ENCODE measurements at places on chromosomes 16 and 17.

GRCh38 chr17:5821803-5822202 is 237.5 kb upstream of the NLRP1 start:
- no peak for DNase-seq

- no peak for DNase-seq
These were observed 8.6 kb downstream of the DNAAF1 start for GRCh38 chr16:84153660-84154214.

DNA sequence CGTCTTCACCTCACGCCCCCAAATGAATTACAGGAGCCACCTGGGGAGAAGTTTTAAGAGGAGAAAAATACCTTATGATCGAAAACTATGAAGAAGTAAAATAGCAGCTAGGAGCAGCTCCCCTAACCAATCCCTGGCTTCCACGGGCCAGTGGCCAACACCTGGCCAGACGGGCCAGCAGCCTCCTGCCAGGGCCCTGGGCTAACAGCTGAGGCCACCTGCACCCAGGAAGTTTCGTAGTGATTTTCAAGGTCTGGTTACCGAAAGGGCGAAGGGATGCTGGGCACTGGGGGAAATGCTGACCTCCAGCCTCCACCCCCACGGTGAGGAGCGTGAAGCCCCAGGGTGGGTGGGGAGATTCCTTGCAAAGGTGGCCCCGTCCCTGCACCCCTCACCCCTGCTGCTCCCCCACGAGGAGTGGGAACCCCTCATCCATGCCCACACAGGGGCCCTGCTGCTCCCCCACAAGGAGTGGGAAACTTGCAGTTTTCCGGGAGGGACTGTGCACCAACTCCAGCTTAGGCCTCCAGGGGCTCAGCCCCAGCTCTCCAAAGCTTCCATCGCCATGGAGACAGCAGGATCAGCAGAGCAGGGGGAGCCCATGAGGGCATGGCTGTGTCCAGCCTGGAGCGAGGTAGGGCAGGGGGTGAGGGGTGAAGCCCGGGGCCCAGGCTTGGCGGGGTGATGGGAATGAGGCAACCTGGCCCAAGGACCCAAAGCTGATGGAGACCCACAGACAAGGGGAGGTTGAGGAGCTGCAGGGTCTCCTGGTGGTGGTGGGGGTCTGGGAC is 31.9 kb upstream of the ACSF3 start:
- DNase-seq, result no peak

DNA sequence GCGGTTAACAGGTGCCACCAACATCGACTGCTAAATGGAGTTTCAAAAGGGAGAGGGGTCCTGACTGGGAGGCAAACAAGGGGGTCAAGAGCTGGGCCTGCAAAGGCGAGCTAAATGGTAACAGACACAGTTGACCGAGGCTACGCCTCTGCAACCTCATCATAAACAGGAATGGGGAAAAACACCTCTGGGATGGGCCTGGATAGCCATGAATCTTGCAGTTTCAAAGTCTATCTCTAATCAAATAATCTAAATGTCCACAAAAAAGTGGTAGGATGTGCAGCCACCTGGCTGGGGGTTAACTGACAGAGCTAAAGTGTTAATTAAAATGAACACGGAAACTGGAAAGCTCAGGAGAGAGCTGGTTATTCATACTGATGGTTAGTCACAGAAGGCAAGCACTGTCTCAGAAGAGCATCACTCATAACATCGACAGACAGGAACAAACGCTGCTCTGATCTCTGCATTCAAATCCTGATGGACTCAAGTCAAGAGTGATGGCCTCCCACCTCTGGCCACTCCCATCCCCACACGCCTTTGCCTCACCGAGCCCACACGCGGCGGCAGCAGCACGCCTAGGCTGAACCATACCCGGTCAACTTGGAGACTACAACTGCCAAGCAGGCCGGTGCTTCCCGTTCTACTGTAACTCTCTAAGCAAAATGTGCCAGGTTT is 56.3 kb downstream of the CREBBP start:
- DNase-seq, result no peak

DNA sequence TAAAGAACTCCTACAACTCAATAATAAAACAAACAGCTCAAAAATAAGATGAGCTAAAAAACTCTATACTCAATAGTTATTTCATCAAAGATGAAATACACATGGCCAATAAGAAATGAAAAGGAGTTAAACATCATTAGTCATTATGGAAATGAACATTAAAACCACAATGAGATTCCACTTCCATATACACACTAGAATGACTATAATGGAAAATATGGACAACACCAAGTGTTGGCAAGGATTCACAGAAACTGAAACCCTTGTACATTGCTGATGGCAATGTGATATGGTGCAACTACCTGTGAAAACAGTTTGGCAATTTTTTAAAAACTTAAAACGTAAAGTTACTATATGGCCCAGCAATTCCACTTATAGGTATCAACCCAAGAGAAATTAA is 91.4 kb downstream of the GRIN2A start:
- DNase-seq, result no peak

DNA sequence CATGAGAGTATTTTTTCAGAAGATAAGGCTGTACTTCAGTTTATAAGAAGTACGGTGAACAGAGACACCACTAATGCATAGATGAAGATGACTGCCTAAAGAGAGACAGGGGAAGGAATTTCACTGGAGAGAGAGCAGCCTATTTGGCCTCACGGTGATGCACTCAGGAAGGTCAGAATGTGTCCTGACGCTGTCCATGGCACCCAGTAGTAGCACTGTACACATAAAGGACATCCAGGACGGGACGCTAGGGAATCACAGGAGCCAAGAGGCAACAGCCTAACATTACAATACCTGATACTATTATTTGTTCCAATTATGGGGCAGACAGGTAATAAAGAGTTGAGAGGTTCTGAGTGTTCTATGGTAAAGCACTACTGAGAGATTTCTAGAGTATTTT is 24.9 kb upstream of the LRRC37A start:
- no peak for DNase-seq

- no peak for DNase-seq
These were observed 1.5 kb upstream of the MTHFSD start for GRCh38 chr16:86556576-86556975.

DNA sequence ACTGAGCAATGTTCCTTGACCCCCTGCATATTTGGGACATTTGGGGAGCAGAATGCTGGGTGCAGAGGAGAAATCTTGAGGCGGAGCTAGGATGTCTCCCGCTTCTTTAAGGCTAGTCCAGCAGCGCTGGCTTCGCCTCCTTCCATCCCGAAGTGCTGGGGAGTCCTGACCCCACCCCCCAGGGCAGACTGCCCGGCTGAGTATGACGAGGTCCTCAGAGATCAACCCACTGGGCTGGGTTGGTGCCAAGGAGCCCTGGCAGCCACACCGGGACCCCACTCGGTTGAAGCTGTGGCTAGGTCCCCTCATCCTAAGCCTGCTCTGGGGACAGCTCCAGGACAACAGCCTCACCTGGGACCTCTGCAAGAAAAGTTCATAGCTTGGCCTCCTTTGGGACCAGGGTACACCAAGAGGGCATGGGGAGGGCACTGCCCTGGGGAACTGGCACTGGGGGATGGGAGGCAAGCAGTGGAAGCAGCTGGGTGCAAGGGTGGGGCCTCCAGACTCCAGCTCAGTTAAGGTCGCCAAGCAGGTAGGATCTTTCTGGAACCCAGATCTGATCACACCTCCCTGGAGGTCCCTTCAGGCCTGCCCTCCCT is 11.0 kb downstream of the RHBDF2 start:
- DNase-seq, result no peak

DNA sequence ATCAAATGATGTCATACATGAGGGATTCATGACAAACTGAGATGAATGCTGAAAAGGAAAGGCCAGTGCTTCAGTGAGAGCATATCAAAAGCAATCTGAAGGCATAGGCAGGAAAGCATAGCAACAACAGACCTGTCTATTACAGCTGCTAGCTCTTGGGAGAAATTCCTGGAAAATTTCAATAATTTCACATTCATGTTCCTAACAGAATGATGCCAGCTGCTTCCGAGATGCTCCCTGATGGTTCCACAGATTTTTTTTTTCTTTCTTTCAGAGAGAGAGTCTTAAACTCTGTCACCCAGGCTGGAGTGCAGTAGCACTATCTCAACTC is 50.3 kb upstream of the CLEC3A start:
- no peak for DNase-seq

- DNase-seq, result peak; percentile 86
These were observed 12.3 kb upstream of the NLRC3 start for GRCh38 chr16:3589441-3589921.

DNA sequence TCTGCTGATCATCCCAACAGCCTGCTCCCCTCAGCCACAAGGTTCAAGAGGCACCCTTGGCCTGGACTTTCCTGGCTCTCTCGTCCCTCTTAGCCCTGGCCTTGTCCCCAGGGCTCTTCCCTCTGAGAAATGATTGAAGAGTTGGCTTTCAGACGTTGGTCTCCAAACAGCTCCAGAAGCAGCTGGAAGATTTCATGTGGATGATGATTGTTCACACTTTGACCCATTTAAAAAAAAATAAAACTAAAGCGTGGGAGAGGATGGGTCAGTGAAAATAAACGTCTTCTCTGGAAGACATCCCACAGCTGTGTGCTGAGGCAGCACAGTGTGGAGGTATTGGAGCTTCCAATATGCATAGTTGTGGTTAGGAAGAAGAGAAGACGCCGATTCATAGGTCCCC is 54.7 kb upstream of the CDH11 start:
- DNase-seq, result no peak

GRCh38 chr16:55426865-55427484 is 52.0 kb upstream of the MMP2 start:
- no peak for DNase-seq

DNA sequence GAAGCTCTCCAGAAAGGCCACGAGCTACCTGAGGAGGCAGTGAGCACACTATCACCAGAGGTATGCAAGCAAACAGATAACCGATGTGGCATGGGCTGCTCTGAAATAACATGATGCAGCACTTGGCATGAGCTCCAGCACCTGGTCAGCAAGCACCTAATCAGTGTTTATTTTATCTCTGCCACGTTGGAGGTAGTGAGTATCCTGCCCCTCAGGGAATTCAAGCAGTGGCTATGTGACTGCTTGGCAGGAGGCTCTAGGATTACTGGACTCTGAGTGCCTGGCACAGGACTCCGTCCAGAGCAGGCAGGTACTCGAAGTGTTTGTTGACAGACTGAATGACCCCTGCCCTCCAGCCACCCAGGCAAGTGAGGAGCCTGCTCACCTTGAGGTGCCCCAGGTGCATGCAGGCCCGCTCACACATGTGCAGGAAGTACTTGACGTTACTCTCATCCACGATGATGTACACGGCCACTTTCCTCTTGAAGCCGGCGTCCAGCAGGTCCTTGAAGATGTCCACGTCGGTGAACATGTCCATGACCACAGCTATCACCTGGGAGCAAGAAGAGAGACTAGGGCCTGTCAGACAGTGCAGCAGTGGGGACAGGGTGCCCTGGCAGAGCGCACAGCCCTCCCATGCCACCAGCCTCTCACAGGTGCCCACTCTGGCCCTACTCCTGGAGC is 16.6 kb downstream of the FAM83G start:
- DNase-seq, result no peak

- DNase-seq, result no peak
These were observed 375.9 kb downstream of the UTP18 start for GRCh38 chr17:51636291-51636690.

GRCh38 chr17:11625878-11626277 is 27.6 kb downstream of the DNAH9 start:
- DNase-seq, result no peak

DNA sequence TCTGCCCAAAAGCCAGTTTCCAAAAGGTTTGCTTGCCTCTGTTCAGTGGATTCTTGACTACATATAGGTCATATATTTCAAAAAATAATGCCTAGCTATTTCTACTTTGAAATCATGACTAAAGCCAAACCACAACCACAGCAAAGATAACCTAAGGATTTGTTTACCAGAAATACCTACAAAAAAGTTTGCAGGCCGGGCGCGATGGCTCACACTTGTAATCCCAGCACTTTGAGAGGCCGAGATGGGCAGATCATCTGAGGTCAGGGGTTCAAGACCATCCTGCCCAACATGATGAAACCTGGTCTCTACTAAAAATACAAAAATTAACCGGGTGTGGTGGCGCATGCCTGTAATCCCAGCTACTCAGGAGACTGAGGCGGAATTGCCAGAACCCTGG is 15.2 kb downstream of the CARHSP1 start:
- DNase-seq, result no peak

- no peak for DNase-seq
These were observed 16.0 kb downstream of the MAP2K6 start for GRCh38 chr17:69430488-69430887.

Data from inflammatory macrophage (primary cell).